ENCODE measurements at places on chromosomes 2 and 18.

- peak; percentile 11 for DNase-seq
Observed at GRCh38 chr2:33598561-33599174, 431 bp downstream of the FAM98A start.

- DNase-seq: no peak
Observed at GRCh38 chr2:146874260-146874658, 970.6 kb upstream of the ACVR2A start.

DNA sequence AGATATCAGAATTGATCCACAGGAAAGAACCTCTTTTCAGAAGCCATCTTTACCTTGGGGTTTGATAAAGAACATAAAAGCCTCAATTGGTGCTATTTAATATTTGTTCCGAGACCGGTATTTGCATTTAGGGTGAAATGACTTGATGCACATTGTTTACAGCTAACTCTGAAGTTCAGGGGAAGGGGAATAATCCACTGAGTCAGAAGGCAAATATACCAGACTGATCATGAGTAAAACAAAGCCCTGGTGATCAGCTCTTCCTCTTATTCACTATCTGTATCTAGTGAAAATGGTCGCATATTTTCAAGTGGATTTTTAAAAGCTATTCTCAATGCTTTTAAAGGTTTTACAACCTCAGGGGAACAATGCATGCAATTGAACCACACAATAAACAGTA is 53.0 kb upstream of the ATP8B1 start:
- no peak for DNase-seq

DNA sequence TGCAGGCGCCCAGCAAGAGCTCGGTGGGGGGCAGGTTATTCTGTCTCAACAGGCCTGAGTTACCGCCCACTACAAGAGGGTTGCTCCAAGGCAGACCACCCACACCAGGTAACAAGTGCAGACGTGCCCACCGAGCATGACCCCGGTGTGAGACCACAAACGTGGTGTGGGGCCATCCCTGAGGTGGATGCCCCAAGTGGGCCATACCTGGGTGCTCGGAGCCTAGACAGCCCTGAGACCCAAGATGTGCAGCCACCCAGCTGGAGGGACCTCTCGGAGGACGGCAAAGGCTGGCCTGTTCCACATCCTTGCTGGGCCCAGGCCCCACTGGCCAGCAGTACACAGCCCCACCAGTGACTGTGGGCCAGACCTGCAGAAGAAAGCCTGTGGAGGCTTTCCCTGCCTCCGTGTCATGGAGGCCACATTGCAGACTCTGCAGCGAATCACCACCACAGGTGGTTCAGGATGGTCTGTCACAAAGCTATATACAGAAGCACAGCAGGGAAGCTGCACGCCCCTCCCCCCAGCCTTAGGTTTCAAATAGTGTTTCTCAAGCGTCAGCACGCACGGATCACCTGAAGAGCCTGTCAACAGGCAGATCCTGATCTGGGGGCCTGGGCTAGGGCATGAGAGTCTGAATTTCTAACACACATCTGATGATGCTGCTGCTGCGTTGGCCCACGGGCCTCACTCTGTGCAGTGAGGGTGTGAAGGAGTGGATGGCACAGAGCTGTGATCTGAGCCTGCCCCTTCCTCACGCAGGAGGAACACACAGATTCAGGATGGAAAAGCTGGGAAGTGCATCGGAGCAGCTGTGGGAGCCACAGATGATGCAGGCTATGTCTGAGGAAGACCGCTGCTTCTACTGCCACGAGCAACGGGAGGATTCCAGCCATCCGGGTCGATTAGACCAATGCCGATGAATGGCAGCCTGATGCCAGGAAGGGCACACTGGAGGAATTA is 96.8 kb downstream of the UXS1 start:
- no peak for DNase-seq

DNA sequence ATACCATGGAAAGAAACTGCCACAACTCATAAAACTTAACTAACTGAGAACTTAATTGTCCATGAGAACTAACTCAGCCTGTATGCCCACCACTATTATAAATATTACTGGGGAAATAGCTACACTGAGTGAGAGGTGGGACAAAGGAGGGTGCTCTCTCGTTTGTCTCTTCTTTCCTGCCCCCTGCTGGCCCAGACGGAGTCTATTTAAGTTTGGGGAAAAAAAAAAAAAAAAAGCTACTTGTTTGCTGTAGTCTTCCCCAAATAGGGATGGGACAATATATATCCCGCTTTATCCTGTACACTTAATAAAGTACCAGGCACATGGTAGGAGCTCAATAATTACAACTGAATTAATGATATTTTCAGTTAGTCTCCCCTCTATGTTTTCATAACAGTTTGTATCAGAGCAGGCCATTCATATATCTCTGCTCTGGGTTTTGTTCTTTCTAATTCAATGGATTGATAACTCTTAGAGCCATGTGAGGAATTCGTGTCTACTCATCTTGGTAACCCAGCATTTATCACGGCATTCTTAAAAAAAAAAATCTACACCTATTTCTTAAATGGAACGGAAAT is 647.6 kb upstream of the PKDCC start:
- DNase-seq: no peak

- no peak for DNase-seq
Observed at GRCh38 chr18:62625019-62625418, 90.3 kb upstream of the PHLPP1 start.

DNA sequence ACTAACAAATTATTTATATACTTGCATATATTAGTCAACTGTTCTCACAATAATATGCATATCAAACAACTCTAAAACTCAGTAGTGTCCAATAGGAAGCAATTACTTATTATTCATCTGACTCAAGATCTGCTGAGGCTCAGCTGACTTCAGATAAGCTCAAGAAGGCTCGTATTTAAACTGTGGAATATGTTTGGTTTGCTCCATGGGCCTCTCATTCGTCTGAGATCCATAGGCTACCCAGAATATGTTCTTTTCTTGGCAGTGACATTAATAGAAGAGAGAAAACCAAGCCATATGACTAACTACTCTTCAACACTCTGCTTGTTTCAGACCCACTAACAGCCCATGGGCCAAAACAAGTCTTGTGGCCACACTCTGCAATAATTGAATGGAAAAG is 107.7 kb upstream of the MAP2 start:
- no peak for DNase-seq

GRCh38 chr2:88831071-88831791 is 139.8 kb downstream of the RPIA start:
- no peak for DNase-seq

- no peak for DNase-seq
Observed at GRCh38 chr2:36452260-36452659, 96.7 kb downstream of the CRIM1 start.

- no peak for DNase-seq
Observed at GRCh38 chr2:144479138-144479537, 40.8 kb downstream of the ZEB2 start.

GRCh38 chr2:102285368-102285767 is 26.0 kb upstream of the IL1RL1 start:
- no peak for DNase-seq

DNA sequence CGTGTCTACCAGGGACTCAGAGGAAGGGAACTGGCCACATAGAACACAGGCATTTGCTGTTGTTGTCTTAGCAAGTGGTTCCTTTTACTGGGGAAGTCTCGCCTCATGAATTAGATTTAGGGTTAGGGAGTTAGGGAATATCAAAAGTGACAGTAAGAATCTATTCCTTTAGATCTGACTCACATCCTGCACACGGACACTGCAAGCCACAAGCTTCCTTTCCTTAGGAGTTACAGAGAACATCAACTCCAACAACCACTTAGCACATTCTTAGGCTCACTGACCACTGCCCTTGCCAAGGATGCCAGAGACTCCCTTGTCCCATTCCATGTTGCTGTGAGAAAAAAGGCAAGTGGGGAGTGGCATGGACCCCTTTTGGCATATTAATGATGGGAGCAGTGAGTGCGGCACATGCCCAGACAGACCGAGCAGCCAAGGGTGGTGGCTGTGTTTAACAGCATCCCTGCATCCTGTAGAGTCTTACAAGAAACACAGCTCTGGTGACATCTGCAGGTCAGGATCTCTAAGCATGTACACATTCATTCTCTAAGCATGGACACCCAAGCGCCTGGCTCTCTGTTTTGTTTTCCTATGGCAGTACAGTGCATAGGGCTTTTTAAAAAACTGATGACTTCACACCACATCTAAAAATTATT is 745.6 kb upstream of the RAB6C start:
- no peak for DNase-seq

- no peak for DNase-seq
Observed at GRCh38 chr2:55995211-55995610, 71.6 kb upstream of the EFEMP1 start.

DNA sequence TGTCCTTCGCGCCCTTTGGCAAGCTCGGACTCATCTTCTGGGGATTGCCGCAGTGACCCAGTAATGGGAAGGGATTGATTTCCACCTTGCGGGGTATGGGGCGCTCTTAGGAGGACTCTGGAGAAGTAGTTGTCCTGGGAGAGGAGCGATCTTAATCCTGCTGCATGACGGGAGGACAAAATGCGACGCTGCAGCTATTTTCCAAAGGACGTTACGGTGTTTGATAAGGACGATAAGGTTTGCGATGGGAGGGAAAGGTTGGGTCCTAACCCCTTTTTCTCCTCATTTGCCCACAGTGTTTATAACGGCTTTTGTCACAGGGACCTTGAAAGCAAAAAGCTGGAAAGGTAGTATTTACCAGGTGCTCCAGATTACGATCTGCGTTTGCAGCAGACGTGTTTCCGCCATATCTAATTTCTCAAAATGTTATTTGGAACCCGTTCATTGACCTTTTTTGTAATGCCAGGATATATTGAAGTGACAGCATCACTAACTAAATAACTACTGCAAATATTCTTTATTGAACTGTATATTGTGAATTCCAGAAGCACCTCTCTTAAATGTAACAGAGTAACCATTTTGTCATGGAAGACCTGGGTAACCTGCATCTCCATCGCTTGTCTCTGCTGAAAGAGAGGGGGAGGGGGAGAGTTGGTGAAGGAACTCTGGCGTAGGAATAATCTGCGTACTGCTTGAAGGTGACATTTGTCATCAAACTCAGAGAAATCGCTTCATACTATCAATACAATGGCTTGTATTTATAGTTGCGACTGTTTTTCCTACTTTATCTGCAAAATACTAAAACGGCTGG is 590 bp downstream of the MDH1 start:
- no peak for DNase-seq

GRCh38 chr18:46343931-46344372 is 239.8 kb downstream of the HAUS1 start:
- DNase-seq: no peak

GRCh38 chr18:28114472-28114871 is 62.5 kb downstream of the CDH2 start:
- no peak for DNase-seq

GRCh38 chr2:46258937-46259776 is 38.0 kb upstream of the EPAS1 start:
- DNase-seq: no peak

- DNase-seq: no peak
Observed at GRCh38 chr2:240603081-240603835, 16.7 kb downstream of the CAPN10 start.

GRCh38 chr2:119468154-119468955 is 36.7 kb downstream of the TMEM37 start:
- no peak for DNase-seq

- no peak for DNase-seq
Observed at GRCh38 chr2:85893428-85894258, 4.9 kb upstream of the ST3GAL5 start.

GRCh38 chr2:223723954-223724411 is 113.4 kb downstream of the AP1S3 start:
- no peak for DNase-seq

DNA sequence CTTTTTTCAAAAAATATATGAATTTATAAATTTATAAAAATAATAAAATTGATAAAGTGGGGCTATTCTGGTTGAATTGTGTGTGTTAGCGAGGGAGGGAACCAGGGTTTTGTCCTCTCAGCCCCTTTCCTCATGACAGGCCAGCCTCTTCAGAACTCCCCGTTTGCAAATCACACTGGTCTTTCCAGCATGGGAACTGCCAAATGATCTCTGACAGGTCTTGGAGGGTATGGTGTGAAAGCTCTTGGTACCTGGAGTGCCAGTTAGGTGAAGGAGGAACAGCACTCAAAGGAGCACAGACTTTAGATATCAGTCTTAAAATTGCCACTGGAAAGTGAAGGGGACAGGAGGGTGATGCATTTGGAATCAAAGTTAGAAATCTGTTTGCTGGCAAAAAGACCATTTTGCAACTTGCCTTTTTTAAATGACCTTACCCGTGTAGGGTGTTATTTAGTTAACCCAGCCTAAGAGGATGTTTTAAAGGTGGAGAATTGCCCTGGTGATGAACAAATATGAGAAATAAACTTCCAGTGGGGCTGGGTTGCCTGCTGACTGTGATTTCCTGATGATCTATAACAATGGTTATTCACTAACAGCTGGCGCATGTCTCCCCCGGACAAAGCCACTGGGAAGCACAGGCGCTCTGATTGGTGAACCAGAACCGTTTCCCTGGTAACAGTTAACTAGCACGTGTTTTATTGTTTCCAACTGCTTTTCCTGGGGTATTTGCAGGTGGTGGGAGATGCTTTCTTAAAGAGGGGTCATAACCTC is 85.3 kb upstream of the EFEMP1 start:
- no peak for DNase-seq

DNA sequence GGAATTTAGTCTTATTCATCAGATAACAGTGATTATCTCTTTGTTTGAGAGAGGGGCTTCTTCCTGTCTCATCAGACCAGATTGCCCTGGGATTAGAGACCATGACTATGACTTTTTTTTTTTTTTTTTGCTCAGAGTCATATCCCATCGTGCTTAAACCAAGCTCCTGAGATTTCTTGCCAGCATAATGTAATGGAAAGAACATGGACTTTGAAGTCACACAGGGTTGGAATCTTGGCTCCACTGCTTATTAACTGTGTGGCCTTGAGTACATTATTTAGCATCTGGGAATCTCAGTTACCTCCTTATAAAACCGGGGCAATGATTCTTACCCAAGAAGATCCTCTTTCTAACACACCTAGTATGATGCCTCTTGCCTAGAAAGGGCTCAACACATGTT is 268.3 kb downstream of the DYSF start:
- no peak for DNase-seq

- no peak for DNase-seq
Observed at GRCh38 chr2:216148983-216149382, 39.8 kb downstream of the XRCC5 start.

DNA sequence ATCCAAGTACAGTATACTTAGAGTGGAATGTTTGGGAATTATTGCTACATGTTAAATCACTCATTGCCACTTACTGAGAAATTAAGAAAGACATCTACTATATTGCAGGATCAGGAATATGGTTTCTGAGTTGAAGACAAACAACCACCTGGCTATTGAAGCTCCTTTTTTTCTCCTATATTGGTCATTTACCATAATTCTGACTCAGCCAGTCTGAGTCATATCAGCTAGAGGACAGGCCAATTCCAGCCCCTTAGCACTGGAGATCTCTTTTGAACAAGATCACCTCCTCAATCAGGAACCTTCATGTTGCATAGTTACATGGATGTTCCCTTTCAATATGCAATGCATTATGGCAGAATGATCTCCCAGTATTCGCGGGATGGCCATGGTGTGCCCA is 42.7 kb upstream of the CDH19 start:
- DNase-seq: no peak

- no peak for DNase-seq
Observed at GRCh38 chr2:99169534-99169933, 11.3 kb downstream of the MITD1 start.

GRCh38 chr2:119377993-119378345 is 11.2 kb downstream of the DBI start:
- DNase-seq: no peak
